ENCODE measurements at places on chromosomes 2 and 18.
A peak's percentile ranks its signal among the peaks of the same experiment; 100 is the strongest.

DNA sequence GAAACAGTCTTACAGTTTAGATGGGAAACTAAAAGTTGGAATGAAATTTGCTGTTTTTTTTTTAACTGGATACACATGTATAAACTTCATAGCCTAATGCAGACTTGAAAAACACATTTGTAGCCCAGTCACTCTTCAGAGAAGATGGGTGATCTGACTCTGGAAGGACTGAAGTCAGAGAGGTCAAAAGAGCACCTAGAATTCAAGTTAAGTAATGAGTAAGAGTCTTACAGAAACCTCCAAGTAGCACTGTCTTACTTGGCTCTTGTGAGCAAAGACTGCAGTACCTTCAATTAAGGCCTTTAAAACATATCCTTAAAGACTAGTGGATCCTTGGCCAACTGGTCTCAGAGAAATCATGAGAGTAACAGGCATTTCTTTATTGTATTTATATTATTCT, 41.9 kb downstream of the TRAPPC8 start:
- no peak for DNase-seq

DNA sequence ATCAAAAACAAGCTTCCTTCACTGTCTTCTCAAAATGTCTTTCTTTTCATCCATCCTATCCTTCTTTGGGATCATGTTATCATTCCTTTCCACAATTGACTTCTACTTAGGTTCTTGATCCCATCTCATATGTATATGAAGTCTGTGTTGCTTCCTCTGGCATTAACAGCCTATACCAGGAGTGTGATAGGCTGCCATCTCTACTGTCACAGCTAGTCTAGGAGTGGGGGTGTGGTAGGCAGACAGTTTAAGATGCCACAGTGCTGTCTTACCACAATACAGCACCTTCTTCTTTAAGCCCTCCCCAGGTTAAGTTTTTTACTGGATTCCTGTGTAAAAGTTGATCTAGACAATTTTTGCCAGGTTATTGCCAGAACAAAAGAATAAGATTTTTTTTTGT, 3.7 kb upstream of the HTR2B start:
- no peak for DNase-seq

DNA sequence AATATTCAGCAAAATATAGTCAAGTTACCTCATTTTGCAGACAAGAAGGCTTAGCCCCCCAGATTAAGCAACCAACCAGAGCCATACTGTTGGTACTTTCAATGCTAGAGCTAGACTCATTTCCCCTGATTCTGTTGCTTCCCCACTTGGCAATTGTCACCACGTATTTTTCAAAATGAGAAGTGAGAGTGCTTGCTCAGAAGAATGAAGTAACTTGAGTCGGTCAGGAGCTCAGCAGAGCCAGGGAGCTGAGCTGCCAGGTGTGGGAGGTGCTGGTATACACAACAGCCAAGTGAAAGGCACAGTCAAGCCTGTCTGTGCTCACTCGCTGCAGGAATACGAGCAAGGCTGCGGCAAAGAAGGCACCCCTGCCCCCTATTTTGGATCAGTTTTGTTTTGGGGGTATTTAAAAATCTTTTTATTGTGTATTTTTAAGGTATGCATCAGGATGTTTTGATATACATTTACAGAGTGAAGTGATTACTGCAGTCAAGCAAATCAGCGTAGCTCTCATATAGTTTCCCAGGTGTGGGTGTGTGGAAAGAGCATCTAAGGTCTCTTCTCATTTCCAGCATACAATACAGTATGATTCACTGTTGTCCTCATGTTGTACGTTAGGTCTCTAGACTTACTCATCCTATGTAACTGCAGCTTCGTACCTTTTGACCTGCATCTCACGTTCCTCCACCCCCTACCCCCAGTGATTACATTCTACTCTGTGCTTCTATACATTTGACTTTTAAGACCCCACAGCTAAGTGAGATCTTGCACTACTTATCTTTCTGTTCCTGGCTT, 62.4 kb downstream of the MRPS9 start:
- DNase-seq: no peak

DNA sequence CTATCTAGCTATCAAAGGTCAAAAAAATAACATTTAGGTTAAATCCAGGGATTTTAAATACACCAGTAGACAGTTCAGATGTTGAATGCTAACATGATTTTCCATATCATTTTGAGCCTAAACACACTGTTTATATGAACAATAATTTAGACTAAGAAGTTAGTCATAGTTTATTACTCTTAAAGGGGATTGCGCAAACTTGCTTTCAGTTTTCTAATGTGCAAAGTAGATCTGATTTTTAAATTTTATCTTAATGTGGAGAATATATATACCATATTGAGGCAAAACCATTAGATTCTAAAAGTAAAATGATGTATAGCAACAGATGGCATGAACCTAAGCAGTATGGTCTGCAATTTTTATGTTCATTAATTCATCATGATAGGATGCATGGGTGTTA, 76.6 kb downstream of the CDH7 start:
- no peak for DNase-seq

DNA sequence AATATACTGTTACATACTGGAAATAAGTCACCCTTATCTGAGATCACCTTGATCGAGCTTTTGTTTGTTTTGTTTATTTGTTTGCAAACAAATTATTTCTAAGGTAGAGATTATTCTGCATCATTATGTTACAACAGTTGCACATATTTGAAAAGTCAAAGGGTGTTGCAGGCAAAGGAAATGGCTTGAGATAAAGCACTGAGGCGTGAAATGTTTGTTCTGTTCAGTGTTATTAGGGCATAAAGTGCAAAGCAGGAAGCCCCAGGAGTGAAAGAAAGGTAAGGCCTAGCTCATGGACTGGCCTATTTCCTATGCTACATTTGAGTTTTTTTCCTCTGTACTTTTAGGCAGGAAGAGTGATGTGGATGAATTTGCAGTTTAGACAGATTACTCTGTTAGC, 1815.6 kb upstream of the LRRTM1 start:
- DNase-seq: no peak

GRCh38 chr2:42923580-42924417, 131.4 kb upstream of the HAAO start:
- DNase-seq: no peak

DNA sequence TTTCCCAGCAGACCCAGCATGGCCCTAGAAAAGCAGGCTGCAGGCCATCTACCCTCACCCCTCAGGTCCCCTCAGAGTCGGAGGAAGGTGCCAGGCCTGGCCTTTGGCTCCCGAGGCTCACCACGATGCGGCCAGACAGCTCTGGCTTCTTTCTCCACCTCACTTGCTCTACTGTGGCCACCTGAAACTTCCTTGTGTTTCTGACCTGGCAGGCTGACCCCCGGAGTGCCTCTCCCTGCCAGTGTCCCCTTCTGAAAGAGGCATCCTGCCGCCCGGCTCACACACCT, 375.0 kb upstream of the HS6ST1 start:
- DNase-seq: no peak

DNA sequence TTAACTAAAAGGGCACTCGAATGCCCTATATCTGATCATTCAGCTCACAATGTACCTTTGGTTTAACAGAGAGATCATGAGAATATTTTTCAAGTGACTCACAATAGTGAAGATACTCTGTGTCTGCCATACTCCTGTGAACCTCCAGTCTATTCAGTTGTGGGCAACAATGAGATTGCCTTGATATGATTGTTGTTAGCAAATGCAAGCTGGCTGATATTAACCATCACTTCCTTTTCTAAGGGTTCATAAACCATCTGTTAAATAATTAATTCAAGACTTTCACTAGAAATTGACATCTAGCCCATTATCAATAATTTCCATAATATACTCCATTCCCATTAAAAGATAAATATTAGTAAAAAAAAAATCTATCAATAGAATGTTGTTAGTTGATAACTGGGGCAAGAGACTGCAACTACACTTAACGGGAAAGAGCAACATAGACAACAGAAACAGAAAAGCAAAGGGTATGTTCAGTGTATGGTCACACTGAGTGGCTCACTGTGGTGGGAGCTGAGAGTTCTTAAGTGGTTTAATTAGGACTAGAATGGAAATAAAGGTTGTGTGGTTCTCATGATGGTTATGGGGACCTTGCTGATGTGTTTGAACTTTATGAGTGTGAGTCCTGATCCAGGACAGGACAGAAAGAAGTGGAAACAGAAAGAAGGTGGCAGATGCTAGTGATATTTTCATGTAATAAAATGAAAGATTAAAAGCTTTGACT, 11.9 kb downstream of the IL18RAP start:
- DNase-seq: no peak

GRCh38 chr2:28348149-28348567, 44.5 kb upstream of the FOSL2 start:
- no peak for DNase-seq

- no peak for DNase-seq
Observed at GRCh38 chr2:239142806-239143205, 258.0 kb downstream of the HDAC4 start.

DNA sequence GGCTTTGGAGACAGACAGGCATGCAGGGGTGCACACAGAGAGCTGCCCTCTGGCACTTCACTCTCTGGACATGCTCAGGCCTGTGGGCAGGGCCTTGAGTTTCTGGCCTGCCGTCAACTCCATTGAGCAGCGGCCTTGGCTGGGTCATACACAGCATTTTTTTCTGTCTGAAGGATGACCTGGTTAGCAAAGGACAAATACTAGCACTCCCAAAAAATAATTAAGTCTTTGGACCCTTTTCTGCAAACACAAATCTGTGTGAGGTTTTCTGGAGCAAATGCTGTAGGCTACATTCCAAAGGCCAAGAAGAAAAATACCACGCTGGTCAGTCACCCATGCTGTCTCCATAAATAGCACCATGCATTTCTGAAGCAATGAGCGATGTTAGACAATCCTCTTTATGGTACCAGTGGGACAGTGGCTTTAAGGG, 124.7 kb upstream of the CTAGE1 start:
- DNase-seq: no peak

- DNase-seq: no peak
Observed at GRCh38 chr2:19987936-19988335, 2.0 kb downstream of the WDR35 start.

DNA sequence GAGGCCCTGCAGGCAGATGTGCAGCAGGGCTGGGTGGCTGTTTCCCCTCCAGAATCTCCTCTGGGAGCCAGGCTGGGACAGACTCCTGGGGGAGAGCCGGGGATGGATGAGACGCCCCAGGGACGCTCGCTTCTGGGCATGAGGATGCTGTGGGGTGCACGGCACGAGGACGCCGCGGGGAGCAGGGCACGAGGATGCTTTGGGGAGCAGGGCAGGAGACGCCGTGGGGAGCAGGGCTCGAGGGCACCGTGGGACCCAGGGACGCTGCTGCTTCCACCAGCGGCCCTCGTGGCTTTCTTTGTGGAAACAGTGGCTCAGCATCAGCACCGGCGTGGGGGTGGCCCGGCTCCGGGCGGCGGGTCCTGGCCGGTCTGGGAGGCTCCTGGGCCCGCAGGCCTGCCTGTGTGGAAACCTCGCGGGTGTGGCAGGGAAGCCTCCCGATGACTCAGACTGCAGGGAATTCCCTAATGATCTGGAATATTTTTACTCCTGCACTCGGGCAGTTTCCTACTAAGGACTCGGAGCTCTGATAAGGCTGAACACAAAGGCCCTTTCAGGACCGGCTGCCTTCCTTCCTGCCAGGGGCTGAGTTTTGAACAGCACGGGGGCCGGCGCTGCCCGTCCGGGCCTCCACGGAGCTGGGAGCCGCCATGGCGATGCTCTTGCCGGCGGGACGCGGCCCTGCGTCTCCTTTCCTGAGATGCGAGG, 62.6 kb downstream of the NFATC1 start:
- peak; percentile 24 for DNase-seq

GRCh38 chr18:6729247-6730091, at the start of gene ARHGAP28:
Gene ARHGAP28, plus strand, starts transcription at chr18:6729716. Its CDS starts 106 bp downstream, at chr18:6729822.
- DNase-seq: peak; percentile 27

Data from D721Med (cell line).